Keratinocyte (primary cell): ENCODE measurements at places on chromosomes 12 and 14.

- DNase-seq = no peak
These were observed 6.0 kb downstream of the GPR132 start for GRCh38 chr14:105059035-105059924.

GRCh38 chr12:106747973-106748436 is 26.5 kb upstream of the RIC8B start:
- no peak for DNase-seq

DNA sequence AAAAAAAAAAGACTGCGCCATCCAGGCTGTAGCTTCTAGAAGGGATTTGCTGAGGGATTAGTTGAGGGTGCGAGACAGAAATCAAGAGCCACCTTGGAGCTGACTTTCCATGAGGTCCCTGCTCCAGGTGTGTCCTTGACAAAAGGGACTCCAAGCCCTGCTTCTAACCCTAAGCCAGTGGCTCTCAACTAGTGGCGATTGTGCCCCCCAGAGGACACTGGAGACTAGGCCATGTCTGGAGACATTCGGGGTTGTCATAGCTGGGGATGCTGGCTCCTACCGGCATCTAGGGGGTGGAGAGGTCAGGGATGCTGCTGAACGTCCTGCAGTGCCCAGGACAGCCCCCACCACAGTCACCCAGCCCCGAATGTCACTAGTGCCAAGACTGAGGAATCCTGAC is 40.6 kb downstream of the SPRING1 start:
- DNase-seq = no peak

- no peak for DNase-seq
These were observed 90.9 kb downstream of the MED13L start for GRCh38 chr12:116186482-116187150.

DNA sequence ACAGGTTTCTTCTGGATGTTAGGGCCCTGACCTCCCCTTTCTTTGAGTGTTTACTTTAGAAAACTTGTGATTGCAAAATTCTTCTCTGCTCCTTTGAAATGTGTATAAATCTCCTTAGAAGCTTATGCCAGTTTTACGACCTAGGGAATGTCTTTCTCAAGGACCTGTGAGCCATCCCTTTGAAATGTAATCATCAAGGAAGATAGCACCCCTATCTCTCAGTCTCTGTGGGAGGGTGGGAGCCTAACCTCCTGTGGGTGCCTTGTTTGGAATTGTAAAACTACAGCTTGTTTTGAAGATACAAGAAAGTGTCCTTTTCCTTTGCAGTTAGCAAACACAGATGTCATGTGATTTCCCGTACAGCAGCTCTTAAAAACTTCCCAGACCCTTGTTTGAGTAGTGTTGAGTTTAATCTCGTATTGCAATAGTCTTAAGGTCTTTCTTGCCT is 3.3 kb downstream of the OR10AD1 start:
- no peak for DNase-seq
